ENCODE measurements at places on chromosomes 7 and 10.

DNA sequence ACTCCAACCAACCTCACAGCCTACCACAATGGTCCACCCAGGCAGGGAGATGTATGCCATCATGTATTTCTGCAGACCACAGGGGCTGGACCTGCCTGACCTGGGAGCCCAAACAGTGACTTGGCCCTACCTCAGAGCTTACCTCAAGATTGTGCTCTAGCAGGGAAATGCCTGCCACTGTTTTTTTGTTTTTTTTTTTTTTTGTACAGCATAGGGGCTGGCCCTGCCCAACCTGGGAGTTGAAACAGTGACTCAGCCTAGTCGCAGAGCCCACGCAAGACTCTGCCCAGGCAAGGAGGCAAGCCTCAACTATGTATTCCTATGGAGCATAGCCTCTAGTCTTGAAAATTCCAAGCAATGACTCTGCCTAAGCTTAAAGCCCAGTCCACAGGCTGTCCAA, 39.3 kb upstream of the CDK6 start:
- peak; percentile 20 for DNase-seq

DNA sequence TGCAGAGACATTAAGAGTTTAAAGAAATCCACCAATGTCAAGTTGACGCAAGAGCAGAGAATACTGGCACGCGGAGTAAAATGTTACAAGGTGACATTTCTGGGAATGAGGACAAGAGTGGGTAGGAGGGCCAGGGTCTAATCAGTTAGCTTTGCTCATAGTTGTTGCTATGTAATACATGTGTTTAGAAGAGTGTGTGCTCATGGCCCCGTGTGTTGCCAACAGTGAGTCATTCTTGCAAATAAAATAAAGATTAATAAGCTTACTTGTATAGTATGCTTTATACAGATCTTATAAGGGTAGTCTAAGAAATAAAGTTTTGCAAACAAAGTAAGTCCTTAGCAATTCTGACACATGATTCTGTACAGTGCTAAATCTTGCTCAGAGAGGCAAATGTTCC, 64.5 kb downstream of the DNMBP start:
- peak; percentile 67 for DNase-seq

DNA sequence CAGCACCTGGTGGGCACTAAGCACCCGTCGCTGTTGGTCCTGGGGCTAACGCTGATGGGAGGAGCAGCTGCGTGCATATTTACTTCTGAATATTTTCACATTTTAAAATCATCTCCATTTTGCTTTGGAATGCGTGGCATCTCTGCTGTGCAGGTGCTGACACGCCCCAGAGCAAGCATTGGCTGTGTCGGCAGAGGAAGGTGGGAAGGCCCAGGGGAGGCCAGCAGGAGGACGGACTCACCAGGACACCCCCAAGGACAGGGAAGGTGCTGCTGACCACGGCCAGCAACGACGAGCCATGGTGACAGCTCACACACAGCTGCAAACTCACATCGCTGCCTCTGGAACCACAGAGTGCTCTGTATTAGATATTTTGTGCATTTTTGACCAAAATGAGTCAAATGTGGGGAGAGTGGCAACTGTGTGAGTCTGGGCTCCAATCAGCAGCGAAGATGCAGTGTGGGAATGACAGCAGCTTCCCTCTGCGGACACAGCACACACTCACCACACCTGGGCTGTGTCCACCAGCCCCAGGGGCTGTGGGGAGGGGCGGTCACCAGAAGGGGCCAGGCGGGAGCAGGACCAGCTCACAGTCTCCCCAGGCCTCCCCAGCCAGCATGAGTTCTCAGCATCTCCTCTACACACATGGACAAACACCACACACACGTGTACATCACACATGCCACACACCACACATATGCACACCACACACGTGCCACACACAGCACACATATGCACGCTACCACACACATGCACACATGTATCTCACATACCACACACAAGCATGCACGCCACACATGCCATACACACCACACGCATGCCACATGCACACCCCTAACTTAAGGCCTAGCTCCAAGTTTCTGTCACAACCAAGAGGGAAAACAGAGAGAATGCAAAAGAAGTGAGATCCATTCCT, 58.2 kb downstream of the PTPRN2 start:
- no peak for DNase-seq

- no peak for DNase-seq
Measured at GRCh38 chr10:130882906-130883305, 428.6 kb downstream of the TCERG1L start.

GRCh38 chr7:94298943-94299342, 95.8 kb upstream of the COL1A2 start:
- peak; percentile 87 for DNase-seq

DNA sequence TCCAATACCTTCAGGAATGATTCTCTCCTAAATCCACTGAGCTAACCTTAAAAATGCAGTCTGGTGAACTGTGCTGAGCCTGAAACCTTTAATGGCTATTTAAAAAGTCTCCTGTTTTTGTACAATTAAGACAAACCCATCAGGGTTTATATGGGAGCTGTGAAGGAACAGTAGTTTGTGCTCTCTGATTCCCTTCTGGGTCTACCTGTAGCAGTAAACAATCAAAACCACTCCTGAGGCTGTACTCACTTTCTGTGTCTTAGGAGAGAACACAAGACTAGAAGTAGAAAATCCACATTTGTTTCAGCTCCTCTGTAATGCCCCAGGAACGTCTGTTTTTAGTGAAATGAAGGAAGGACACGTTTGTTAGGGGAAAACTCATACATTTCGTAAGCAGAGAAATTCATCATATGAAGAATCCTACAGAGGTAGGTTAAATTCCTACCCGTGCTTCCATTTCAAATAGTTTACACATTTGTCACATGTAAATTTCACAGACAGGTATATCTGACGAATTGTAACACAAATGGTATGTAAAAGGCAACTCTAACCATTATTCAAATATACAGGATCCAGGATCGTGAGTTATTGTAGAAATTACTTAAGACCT, 2.6 kb downstream of the CUX1 start:
- no peak for DNase-seq

- no peak for DNase-seq
Measured at GRCh38 chr7:128406314-128407232, 3.2 kb downstream of the IMPDH1 start.

DNA sequence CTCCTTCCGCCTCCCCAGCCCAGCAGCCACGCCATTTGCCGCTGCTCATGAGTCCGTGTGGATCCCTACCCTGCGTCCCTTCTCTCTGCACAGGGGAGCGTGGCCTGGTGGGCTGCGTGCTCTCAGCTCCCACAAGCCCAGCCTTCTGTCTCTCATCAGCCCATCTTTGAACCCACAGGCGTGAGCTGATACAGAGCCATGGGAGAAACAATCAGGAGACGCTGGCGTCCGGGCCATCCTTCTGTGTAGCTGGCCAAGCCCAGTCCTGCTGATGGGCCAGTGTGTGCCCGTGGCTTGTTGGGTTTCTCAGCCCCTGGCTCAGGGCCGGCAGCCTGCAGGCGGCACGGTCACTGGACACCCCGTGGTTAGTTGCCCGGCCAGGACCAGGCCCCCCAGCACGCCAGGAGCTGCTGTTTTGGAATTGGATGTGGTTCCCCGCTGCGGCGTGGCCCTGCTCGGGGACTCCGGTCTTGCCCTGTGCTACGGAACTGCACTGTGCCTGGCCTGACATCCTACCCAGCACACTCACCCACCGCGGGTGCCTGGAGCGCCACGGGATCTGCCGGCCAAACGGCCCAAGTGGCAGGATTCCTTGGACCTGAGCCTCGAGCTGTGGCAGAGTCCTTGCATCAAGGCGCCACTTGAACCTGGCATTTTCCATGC, 88.9 kb downstream of the ELFN1 start:
- DNase-seq: no peak

DNA sequence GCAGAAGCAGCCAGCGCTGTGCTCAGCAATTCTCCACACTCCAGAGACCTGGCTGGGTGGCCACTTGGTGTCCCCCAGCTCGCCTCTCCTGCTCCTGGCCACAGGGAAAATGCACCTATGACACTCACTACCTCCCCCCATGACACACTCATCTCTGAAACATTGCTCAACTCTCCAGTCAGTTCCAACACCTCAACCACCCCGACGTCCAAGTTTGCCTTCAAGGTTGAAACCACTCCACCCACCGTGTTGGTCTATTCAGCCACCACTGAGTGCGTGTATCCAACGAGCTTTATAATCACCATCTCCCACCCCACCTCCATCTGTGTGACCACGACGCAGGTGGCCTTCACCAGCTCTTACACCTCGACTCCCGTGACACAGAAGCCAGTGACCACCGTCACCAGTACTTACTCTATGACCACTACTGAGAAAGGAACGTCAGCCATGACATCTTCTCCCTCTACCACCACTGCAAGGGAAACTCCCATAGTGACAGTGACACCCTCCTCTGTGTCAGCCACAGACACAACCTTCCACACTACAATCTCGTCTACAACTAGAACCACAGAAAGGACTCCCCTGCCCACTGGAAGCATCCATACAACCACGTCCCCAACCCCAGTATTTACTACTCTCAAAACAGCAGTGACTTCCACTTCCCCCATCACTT, 2.7 kb downstream of the MUC3A start:
- no peak for DNase-seq

- DNase-seq: no peak
Measured at GRCh38 chr7:113004726-113005454, 81.7 kb downstream of the GPR85 start.

GRCh38 chr7:17444673-17445072, 146.2 kb downstream of the AHR start:
- DNase-seq: no peak

GRCh38 chr10:36266923-36267322, 624.8 kb upstream of the FZD8 start:
- DNase-seq: no peak

DNA sequence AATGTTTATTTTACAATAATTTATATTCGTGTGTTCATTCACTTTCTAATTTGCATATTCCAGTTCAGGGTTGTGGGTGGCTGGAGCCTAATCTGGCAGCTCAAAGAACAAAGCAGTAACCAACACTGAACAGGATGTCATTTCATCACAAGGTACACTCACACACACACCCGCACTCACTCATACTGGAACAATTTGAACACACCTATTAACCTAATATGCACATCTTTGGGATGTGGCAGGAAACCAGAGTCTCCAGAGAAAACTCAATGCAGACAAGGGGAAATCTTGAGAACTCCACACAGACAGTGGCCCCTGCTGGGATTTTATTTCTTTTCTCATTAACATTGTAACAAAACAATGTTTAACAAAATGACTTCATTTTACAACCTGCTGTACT, 97.4 kb downstream of the TWIST1 start:
- DNase-seq: peak; percentile 66

All from fibroblast of upper back skin (primary cell).